ENCODE measurements at places on chromosomes 3 and 15.

DNA sequence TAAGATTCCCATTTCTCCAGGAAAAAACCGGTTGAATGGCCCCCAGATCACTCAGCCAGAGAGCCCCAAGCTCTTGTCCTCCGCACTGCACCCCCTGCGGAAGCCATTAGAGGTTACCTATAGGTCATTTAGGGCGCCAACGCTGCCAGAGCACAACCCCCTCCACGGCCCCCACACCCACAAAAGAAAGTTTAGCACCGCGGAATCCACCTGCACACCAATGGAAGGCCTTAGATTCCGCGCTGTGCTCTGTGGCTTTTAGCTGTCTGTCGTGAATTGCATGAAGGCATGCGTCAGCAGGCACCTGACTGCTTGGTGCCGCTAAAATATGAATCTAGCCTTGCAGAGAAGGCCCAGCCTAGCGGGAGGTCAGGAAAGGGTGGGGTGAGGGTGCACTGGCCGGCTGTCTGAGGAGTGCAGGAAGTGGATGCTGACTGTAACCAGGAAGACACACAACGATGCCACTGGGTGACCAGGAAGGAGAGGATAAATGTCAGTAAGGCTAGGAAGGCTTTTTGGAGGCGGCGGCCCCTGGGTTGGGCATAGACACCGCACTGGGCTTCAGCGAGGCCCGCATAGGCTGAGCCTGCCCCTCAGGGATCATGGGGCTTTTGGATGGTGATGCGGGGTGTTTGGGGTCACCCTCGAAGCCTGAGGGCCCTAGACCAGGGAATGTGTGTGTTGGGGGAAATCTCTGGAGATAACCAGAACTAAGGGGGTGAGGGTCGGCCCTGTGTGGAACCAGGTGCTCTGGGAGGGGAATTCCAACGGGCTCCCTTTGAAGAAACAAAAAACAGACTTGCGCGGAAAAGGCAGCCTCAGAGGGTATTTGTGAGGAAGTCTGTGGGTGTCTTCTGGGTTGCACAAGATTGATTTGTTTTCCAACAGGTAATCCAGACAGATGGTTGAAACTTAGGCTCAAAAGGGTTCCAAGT, 976 bp upstream of the NUP210 start:
- DNase-seq, result peak; percentile 74

GRCh38 chr3:177904621-177905020, 631.6 kb upstream of the KCNMB2 start:
- no peak for DNase-seq

- no peak for DNase-seq
Measured at GRCh38 chr15:34610354-34610753, 26.9 kb upstream of the GOLGA8B start.

- no peak for DNase-seq
Measured at GRCh38 chr3:101854608-101855304, 5.4 kb downstream of the NFKBIZ start.

DNA sequence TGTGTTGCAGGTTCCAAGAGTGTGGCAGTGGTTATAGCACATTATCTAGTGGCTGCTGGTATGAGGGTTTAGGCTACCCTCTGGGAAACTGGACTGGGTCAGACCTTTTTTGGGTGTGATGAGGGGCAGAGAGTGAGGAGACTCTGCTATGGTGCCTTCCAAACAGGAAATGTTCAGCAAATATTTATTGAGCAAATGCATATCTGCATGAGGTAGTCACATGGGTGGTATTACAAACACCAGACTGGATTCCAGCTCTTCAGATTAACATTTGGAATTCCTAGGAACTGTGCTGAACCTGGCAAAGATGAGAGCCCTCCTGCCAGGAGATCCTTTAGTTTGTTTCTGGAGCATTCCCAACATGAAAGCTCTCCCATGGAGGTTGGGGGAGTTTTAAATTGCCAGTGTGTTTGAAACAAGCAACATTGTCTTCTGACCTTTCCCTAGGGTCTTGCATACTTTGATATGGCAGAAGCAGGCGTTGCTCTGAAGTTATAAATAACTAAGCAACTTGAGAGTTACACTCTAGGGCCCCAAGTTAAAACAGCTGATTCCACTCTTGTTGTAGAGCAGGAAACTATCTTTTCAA, 341.2 kb upstream of the C2CD4B start:
- no peak for DNase-seq

- DNase-seq, result no peak
Measured at GRCh38 chr3:121894301-121894990, at the start of gene SLC15A2. TSS of gene SLC15A2 (plus strand) at chr3:121894401. CDS start at chr3:121894477, 76 bp downstream.

- DNase-seq, result peak; percentile 33
Measured at GRCh38 chr15:96273317-96274086, 57.0 kb upstream of the NR2F2 start.

DNA sequence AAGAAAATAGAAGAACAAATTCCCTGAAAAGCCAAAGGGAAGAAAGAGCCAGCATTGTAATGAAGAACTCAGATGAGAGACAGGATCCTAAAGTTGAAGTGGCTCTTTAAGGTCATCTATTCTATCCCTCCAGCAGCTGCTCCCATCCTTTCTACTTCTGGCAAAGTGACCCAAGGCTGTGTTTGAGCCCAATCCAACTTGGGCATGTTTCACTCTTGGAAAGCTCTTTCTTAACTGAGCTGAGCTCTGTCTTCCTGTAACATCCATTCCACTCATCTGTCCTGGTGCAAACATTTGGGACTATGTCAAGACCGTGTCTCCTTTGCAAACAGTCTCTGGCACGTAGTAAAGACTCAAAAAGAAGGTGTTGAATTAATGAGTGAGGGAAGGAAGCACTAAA, 298.1 kb upstream of the IGF1R start:
- no peak for DNase-seq

GRCh38 chr3:15787526-15787925, 10.3 kb downstream of the ANKRD28 start:
- no peak for DNase-seq

GRCh38 chr3:120072867-120073525, 21.3 kb downstream of the GSK3B start:
- DNase-seq, result no peak

DNA sequence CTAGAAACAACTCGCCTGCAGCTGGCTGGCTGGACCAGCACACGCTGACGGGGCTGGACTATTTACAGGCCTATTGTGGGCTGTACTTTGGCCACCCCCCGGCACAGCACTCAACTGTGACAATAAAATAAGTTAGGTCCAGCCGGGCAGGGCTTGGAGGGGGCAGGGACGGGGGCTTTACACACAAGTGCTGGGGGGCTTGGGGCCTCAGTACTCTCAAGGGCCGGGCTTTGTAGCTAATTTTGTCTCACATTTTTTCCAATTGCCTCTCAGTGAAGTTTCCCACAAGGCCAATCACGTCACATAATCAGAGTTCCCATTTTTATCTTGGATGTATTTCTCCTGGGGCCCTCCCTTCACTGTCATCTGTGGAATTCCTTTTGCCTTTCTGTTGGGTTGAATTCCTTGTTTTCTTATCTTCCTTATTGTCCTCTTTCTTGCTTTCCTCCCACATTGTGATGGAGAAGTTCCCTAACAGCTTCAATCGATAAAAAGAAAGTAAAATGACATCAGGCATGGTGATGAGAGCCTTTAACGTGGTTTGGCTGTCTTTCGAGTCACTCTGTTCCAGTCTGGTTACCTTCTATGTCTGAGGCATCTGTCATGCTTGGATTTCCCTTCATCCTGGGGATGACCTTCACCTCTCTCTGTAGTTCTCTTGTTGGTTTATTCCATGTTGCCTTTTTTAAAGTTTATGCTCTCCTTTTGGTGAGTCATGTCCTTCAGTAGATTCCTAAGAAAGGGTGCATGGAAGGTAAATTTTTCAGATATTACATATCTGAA, 44.1 kb upstream of the CMTM7 start:
- no peak for DNase-seq

- DNase-seq, result no peak
Measured at GRCh38 chr15:38128921-38129320, 123.7 kb upstream of the SPRED1 start.

DNA sequence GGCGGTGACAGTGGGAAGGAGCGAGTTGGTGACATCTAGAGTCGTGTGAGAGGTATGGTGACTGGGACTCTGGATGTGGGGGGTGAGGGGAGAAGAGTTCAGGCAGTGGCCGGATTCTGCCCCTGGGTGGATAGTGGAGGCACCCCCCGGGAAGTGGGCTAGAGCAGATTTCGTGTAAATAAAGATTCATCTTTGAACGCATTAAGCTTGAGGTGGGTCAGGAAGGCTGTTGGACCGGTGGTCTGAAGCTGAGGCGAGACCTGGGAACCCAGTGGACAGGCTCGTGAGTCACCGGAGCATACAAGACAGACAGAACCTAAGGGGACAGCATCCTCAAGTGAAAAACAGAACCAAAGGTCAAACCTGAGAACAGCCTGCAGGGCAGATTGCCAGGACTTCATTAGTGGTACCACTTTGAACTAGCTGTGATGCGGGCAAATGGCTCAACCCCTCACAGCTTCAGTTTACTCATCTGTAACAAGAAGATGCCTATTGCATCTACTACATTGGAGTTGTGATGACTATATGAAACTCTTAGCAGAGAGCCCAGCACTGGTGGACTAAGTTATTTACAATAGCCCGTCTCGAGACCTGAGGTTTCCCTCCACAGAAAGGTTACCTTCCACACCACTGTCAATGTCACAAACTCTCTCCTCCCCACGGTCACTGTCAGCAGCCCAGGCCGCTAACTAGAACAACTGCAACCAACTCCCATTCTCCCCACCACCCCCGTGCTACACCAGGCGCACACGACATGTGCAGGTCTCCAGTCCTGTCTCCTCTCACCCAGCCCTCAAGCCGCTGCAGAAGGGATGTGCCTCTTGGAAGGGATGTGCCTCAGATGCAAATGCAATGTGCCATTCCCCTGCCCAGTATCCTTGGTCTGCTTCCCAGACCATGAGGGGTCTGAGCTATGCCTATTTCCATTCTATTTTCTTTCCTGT, 901 bp upstream of the CLN6 start:
- peak; percentile 24 for DNase-seq

GRCh38 chr15:72866182-72866581, 82.6 kb upstream of the ADPGK start:
- no peak for DNase-seq

DNA sequence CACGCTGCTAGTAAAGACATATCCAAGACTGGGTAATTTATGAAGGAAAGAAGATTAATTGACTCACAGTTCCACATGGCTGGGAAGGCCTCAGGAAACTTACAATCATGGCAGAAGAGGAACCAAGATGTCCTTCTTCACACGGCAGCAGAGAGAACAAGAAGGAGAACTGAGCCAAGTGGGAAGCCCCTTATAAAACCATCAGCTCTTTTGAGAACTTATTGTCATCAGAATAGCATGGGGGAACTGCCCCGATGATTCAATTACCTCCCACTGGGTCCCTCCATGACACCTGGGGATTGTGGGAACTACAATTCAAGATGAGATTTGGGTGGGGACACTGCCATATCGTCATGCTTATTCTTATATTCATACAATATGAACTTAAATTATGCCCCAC, 49.0 kb downstream of the DUT start:
- DNase-seq, result no peak

- DNase-seq, result no peak
Measured at GRCh38 chr15:61830536-61831330, 229.5 kb downstream of the VPS13C start.

GRCh38 chr3:9669720-9670432, 20.6 kb downstream of the MTMR14 start:
- no peak for DNase-seq
